ENCODE measurements at places on chromosomes 5 and 9.

DNA sequence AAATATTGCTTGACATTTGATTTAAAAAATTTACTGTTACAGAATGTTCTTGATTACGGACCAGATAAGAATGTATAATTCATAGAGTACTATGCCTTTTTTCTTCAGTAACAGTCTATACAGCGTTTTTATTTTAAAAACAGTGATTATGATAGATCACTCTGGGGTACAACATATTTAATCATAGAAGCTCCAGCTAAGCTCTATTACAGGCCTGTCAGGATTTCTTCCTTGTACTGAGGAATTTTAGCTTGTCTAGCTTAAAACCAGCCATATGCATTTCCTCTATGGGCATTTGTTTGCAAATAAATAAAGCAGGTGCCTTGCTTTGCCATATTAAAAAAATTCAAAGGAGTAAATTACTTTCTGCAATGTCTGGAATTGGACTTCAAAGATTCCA lies 423.8 kb downstream of the BNC2 start:
- no peak for DNase-seq

GRCh38 chr5:68744206-68744605 lies 349.6 kb upstream of the SLC30A5 start:
- DNase-seq: no peak

- DNase-seq: no peak
These were observed 117.2 kb upstream of the LIFR start for GRCh38 chr5:38673671-38674071.

DNA sequence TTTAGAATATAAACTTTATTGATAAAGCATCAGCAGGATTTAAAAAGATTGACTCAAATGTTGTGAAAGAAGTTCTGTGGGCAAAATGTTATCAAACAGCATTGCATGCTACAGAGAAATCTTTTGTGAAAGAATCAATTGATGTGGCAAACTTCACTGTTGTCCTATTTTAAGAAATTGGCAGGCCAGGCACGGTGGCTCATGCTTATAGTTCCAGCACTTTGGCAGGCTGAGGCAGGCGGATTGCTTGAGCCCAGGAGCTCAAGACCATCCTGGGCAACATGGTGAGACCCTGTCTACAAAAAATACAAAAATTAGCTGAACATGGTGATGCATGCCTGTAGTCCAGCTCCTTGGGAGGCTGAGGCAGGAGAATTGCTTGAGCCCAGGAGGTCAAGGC lies 17.4 kb downstream of the ZBTB43 start:
- no peak for DNase-seq

DNA sequence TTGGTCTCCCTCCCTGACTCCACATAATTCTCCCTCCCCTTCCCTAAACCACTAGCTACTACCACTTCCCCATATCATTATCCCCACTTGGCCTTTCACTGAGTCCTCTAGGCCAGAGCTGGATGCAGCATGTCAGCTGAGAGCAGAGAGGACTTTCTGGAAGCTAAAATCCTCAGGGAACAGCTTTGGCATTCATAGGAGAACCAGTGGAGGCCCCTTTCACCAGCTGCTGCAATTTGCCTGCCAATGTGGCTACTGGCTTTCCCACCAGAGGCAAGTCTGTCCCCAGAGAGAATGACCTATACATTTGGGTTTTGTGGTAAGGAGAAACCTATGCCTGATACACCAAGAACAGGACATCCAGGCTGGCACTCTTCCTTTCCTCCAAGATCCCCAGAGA lies 14.4 kb downstream of the FAM219A start:
- DNase-seq: no peak

DNA sequence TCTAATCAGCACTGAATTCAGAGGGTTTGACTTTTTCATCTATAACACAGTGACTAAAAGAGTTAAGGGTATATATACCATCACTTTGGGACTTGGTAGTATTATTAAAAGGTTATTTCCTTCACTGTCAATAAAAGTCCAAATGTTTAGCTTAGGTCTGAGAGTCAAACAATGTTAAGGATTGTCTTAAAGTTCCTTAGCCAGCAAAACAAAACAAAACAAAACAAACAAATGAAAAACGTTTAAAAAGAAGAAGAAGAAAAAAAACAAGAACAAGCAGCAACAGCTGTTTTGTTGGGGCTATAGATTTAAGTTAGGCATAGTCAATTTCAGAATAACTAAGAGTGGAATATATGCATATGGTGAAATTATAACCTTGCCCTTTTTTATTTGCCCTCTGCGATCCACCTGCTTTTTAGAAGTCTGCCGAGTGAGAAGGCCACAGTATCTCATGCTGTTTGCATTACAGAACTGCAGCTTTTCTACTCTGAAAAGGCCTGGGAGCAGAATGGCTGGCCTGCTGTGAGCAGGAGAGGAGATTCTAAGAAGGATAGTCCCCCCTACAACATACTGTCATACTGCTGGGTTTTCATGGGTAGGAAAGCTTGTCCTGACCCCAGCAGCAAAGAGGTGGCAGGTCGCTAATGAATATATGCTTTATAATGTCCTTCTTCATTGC lies 141.7 kb downstream of the NTRK2 start:
- no peak for DNase-seq

GRCh38 chr5:159061179-159061796 lies 38.4 kb downstream of the EBF1 start:
- no peak for DNase-seq

DNA sequence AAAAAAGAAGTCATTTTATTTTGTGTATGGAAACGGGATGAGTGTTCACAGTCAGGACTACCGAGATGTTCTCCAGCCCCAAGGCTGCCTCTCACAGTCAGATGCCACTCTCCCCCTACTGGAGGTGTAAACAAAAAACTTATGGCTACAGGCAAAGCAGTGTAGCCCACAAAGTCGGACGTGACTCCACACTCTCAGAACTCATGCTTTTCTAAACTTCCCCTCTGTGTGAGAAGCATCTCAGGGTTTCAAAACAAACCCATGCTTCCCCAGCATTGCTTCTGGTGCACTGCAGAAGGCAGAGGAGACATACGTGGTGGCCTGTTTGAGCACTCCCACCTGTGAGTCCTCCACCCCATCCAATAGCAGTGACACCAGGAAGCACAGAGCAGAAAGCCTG lies 580.3 kb downstream of the BNC2 start:
- no peak for DNase-seq

DNA sequence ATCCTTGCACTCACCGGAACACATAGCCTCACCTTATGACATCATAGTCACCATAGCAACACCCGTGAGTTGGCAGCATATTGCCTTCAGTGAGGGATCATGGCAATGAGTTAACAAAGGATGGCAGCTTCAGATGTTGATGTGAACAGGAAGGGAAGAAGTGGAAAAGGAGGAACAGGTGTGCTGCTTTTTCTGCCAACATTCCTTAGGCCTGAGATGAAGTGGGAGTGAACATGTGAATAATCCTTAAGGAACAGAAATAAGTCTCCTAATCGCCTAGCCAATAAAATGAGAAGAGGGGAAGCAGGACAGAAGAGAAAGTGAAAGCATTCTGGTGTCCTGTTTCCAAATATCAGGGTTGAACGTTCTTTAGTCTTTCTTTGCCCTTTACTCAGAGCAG lies 360.0 kb downstream of the BRINP1 start:
- DNase-seq: peak; percentile 41

- no peak for DNase-seq
These were observed 719 bp downstream of the NOL8 start for GRCh38 chr9:92324431-92324830.

- DNase-seq: peak; percentile 47
These were observed 46.6 kb downstream of the CYFIP2 start for GRCh38 chr5:157312492-157312891.

GRCh38 chr5:89613222-89613956 lies 730.4 kb upstream of the MEF2C start:
- no peak for DNase-seq

DNA sequence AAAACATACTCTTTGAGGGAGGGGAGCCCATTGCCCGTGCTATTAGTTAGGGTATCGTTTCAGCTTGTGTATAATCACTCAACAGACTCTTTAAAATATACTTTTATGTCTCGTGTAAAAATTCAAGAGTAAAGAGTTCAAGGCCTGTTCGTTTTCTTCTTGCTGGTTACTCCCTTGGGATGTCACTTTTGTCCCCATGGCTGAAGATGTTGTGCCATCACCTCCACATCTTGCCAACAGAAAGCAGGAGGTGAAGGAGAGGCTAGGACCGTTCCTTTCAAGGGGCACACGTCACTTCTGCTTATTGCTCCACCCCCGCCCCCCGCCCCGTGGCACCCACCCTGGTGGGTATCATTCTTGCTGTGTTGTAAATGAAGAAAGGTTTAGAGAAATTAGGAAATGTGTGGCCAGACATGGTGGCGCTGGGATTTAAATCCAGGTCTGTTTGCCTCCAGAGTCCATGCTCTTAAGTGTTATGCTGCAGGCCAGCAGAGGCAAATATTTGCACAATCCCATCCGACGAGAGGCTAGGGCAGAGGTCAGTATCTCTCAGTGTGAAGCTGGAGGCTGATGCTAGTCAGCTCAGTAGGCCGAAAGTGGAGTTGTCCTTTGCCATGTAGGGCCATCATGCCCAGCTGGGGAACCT lies 3.0 kb downstream of the MLANA start:
- DNase-seq: no peak

DNA sequence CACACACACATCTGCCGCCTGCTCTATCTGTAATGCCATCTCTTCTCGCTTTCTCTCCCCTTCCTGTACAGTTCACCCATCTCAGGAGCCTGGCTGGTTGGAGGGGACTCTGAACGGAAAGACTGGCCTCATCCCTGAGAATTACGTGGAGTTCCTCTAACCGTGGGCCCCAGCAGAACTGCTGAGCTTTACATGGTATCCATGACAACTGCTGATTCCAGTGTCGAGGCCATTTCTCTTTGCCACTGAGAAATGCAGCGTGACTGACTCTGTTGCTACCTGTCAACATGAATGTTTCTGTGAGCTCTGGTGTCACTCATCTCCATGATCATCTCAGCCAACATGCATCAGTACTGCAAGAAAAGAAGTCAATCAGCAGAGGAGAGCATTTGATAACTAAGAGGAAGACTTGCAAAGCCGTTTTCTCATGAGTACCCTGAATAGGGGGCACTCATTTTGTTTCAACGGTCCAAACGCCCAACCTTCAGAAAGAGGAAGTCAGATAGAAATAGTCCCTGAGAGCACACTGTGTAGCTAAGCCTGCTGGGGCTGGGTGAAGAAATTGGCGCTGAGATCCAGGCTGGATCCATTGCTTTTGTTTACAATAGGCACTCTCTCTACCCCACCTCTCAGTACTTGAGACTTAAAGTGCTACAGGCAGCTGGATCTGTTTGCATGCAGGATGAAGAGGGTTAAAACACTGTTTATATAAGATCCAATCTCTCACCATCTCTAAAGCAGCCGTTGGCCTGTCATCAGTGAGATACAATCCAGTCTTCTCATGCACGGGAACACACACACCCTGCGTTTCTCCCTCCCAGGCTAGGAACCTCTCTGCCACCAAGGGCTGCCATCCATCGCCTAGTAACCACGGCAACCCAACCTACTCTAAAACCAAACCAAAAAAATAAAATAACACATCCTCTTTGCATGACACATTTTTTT lies 180.9 kb downstream of the NR3C1 start:
- DNase-seq: peak; percentile 77

DNA sequence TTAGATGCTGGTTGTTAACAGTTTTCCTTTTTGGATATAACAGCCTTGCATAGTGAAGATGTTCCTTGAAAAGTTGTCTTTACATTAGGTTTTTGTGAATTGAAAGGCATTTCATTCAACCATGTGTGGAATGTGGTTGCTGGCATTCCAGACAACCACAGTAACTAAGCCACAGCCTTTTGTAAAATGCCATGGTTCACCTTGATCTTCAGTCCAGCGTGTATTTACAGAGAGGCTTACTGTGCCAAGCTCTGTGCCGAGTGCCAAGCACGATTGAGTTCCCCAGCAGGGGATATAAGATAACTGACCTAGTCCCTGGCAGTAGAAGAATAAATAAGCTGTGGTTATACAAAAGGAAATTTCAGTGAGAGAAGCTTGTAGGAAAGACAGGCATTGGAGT lies 4.9 kb downstream of the EXOSC2 start:
- no peak for DNase-seq

DNA sequence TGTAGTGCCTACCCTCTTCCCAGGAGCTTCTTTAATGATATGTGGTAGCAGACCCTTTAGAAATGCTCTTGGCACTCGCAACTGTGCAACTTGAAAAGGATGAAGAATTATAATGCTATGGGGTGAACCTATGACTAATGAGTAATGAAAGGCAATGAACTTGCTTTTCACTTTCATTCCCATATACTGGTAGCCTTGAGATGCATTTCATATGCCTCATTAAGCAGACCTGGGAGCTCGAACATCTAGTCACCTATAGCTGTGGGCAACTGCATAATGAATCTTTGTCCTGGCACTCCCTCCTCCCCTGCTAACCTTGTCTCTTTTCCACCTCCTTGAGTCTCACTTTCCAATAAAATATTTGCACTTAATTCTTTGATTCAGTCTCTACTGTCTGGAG lies 605.9 kb upstream of the DAB2 start:
- no peak for DNase-seq

- no peak for DNase-seq
These were observed at the start of gene TJP2 for GRCh38 chr9:69173891-69174615. TJP2 (plus strand) TSS chr9:69174277; CDS start chr9:69174373, 96 bp downstream.

DNA sequence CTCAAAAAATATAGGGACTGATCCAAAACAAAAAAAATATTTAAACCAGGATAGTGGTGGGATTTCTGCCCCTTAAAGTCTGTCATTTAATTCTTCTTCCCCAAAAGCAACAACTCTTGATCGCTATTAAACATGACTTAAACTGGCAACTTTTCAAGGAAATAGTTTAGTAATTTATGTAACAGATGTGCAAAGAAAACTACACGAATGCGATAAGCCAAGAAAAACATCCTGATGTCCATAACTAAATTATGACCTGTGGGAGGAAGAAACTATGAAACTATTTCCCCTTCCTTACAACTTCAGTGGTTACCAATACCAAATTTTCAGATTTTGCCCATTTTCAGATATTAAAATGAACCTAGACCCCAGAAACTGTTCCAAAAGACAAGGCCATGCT lies 31.5 kb downstream of the CLINT1 start:
- DNase-seq: no peak

DNA sequence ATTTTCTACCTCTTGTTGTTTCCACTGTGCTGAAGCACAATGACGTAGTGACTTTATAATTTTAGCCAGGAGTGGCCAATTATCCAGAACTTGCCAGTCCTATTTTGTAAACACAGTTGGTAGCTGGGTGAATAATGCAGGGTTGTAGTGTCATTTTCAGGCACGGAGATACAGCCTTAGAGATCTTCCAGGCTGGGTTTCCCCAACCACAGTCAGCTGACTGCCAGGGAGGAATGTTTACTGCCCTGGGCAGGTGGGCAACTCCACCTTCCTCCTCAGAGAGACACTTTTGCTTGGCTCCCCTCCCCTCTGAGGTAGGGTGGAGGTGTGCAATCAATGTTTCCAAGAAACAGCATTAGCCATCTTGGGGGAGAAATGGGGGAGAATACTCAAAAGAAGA lies 228.1 kb upstream of the NR4A3 start:
- DNase-seq: peak; percentile 57
